ENCODE measurements at places on chromosomes 7 and 10.
A peak's percentile ranks its signal among the peaks of the same experiment; 100 is the strongest.

DNA sequence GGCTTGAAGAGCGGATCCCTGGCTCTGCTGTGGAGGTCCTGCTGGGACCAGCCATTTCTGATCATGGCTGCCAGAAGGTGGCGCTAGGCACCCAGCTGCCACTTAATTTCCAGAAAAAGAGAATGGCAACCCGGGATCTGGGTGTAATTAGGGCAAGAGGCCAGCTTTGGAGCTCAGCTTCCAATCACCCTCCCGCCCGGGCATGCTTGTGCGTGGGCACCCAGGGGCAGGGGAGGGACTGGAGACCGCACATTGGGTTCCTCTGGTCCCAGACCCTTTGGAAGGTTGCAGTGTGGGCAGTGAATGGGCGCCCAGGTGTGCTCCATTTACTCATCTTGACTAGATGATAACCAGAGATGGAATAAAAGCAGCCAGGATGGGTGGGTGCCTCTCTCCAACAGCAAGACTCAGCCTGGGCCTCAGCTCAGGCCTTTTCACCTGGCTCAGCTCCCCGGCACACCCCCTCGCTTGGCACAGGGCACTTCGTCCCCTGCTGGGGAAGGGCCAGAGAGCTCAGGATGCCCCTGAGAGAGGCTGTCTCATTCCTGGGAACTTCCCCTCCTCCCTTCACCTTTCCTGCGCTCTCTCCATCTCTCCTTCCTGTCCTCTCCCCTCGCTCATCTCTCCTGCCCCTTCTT is 14.7 kb downstream of the FAM241B start:
- peak; percentile 5 for DNase-seq

- no peak for DNase-seq
Measured at GRCh38 chr7:4665661-4666060, 16.4 kb upstream of the FOXK1 start.

DNA sequence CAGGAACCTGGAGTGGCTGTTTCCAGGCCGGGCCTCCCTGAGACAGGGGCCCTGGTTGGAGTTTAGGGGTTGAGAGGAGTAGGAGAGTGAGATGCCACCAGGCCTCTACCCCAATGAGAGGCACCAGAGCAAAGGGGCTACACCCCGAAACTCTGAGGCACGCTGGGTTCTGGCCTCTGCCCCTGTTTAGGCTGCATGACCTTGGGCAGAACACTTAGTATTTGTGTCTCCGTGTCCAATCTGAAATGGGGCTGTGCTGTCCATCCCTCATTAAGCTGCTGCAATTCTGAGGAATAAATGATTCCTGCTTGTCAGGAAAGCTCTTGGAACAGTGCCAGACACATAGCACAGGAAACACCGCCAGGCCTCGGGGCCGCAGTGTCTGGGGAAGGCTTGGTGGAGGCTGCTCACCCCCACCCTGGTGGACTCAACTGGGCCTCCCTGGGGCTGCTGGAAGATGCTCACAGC is 40.5 kb upstream of the SAMD8 start:
- no peak for DNase-seq

GRCh38 chr7:116617878-116618277 is 54.1 kb upstream of the MET start:
- no peak for DNase-seq

DNA sequence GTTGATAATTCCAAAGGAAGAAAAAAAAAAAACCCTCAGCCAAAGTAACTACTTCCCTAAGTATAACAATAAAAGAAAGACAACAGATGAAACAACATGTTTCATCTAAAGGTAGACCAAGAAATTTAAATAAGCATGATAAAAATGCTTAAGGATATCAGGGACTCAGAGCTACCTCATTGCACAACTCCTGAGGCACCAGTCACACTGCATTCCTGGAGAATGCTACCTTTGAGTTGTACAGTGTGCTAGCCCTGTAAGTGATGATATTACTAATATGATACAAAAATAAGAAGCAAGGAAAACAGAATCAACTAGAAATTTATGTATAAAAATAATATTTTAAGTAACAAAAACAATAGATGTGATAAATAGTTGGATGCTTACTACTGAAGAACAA is 29.5 kb upstream of the C7orf33 start:
- DNase-seq = no peak

- peak; percentile 54 for DNase-seq
Measured at GRCh38 chr7:41046776-41047175, 656.1 kb downstream of the INHBA start.

DNA sequence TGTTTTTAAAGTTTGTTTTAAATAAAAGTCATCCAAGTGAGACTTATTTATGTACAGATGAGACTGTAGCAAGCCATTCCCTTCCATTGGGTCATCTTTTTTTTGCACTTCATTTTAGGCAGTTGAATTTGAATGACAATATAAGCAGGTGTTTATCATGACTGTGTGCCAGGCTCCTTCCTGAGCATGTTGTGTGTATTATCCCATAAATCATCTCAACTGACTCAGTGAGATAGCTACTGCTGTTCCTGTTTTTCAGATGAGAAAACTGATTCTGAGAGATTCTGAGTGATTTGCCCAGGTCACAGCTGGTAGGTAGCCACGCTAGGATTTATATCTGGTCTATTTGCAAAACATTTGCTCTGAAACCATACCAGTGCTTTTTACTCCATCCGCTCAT is 11.7 kb downstream of the TMEM254 start:
- peak; percentile 30 for DNase-seq

DNA sequence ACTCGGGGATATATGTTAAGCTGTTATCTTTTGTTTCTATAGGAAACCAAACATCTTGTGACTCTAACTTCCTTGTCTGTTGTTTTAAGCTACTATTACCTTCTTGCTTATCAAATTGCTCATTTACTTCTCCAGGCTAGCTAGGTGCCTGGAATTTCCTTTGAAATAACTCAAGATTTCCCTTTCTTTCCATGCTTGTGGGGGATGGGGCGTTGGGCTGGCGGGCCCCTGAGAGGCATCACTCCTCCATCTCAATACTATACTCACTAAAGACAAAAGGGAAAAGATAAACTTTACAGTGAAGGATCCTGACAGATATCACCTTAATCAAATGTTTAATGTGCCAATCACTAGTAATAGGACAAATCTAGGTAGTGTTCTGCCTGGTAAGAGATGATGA is 34.7 kb upstream of the MYO3A start:
- DNase-seq = no peak

GRCh38 chr7:111137296-111138192 is 46.6 kb downstream of the LRRN3 start:
- DNase-seq = no peak

GRCh38 chr7:66237906-66238772 is 33.0 kb downstream of the TPST1 start:
- DNase-seq = no peak

DNA sequence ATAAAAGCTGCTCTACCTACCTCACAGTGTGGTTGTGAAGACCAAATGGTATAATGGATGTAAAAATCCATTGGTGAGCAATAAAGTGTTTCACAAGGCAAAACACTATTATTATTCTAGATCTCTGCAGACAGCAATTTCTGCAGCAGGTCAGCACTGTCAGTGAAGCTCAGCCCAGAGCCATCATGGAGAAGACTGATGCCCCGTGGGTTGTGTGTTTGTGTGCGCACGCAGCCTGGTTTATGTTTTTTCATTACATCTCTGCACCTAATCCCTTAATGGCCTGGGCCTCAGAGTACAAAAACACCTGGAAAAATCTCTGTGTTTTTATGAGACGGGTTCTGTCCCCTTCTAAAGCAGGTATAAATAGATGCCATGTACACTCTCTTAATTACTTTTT is 64.2 kb downstream of the PARP12 start:
- no peak for DNase-seq

All from NCI-H774 (cell line).